DMS 273 treated with DMSO at 0.1 percent for 48 hours (cell line): ENCODE measurements at places on chromosomes 2 and 18.
A peak's percentile ranks its signal among the peaks of the same experiment; 100 is the strongest.

DNA sequence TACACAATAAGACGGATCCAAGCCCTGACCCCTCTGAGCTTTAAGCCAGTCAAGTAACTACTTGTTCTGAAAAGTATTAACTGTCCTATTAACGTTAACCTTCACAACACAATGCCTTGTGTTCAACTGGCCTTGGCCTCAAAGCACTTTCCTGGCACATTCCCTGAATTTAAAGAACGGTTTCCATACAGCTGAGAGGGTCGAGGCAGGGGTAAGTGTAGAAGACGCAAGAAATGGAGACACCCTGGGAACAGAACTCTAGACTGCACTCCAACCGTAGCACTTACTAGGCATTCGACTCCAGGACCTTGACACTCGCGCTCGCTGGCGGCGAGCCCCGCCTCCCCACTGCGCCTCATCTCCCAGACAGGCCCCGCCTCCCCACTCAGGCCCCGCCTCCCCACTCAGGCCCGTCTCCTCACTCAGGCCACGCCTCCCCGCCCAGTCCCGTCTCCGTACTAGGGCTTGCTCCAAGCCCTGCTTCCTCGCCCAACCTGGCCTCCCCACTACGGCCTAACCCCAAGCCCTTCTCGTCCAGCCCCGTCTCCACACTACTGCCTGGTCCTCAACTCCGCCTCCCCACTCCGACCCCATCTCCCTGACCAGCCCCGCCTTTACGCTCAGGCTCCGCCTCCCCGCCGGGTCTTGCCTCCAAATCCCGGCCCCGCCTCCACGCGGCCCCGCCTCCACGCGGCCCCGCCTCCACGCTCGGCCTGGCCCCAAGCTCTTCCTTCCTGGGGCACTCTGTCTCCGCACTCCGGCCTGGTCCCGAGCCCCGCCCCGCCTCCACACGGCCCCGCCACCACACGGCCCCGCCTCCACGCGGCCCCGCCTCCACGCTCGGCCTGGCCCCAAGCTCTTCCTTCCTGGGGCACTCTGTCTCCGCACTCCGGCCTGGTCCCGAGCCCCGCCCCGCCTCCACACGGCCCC, 887 bp upstream of the TMEM87B start:
- DNase-seq: peak; percentile 89

DNA sequence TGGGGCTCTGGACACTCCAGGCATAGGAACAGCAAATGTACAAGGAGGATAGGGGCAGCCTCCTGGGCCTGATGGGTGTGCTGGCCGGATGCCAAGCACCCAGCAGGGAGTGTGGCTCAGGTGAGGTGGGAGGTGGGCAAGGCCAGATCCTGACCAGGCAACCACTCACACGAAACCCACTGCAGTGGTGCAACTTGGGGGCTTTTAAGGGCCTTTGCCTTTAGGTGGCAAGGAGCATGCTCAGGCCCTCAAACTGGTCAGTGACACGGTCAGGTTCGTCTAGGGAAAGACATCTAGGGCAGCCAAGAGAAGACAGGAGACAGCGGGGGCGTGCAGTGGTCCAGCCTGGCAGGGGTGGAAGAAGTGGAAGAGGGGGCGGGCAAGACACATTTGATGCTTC, 18.4 kb upstream of the TEX51 start:
- DNase-seq: no peak

- DNase-seq: no peak
Measured at GRCh38 chr18:73244401-73244800, 376.6 kb upstream of the NETO1 start.

- DNase-seq: no peak
Measured at GRCh38 chr18:40907842-40908241, 1047.2 kb upstream of the PIK3C3 start.

- DNase-seq: no peak
Measured at GRCh38 chr2:224608104-224608503, 22.9 kb upstream of the CUL3 start.

DNA sequence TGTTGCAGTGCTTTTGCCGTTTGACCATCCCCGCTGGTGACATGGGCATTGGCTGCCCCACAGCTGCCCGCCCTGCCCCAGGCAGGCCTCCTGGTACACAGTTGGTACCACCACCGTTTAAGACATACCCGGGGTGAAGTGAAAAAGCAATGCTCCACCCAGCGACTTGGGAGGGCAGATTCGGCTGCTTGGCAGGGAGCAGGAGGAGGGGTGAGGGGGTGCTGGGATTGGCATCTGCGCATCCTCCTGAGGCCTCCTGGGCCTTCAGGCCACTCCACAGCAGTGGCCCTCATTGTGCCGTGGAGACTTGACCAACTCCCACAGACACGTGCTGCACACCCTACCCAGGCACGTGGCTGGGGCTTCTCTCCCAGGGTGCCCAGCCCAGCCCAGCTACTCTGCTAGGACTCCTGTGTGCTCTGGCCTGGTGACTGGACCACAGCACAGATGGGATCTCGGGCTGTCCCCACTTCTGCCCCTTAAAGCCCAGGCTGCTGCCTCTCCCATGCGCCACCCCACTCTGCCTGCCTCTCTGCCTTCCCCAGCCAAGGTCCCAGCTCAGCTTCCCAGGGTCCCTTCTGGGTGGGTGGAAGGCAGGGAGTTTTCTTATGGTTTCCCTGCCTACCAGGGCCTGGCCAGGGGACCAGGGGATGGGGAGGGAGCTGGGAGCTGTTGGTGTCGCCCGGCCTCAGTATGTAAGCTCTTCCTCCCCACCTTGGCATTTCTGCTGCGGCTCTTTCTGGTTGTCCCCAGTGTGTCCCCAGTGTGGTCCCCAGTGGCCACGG, 157.0 kb upstream of the HS6ST1 start:
- DNase-seq: no peak

DNA sequence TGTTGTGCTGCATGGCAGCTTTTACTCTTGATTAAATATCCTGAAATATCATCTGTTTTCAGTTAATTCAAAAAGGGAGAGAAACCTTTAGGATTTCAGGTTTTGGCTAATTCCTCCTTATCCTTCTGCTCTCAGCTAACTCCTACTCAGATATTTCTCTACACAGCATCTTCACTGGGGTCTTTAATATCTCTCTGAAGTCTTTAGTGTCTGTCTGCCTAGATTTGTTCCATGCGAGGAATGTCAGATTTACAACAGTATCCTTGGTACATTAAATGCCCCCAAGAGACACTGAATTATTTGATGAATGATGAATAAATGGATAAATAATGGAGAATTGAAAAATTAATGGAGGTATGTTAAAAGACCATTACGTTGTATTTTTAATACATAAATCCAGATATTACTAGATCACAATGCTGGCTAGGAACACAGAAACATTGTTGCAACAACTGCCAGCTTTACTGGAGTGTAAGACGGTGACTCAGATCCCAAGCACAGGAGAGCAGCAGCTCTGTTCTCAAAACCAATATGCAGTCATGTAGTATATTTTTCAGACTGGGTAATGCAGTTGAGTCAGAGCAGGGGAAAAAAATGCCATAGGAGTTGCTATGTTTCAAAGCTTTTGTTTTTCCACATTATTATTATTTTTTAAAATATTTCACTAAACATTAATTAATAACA, 388.0 kb upstream of the SYT4 start:
- DNase-seq: no peak

- no peak for DNase-seq
Measured at GRCh38 chr18:72868585-72869225, 918 bp upstream of the NETO1 start.

GRCh38 chr2:188129677-188130076, 162.0 kb upstream of the GULP1 start:
- DNase-seq: no peak

GRCh38 chr2:106097038-106098000, 96.8 kb downstream of the UXS1 start:
- no peak for DNase-seq

GRCh38 chr2:9975805-9976447, 24.4 kb downstream of the GRHL1 start:
- no peak for DNase-seq

DNA sequence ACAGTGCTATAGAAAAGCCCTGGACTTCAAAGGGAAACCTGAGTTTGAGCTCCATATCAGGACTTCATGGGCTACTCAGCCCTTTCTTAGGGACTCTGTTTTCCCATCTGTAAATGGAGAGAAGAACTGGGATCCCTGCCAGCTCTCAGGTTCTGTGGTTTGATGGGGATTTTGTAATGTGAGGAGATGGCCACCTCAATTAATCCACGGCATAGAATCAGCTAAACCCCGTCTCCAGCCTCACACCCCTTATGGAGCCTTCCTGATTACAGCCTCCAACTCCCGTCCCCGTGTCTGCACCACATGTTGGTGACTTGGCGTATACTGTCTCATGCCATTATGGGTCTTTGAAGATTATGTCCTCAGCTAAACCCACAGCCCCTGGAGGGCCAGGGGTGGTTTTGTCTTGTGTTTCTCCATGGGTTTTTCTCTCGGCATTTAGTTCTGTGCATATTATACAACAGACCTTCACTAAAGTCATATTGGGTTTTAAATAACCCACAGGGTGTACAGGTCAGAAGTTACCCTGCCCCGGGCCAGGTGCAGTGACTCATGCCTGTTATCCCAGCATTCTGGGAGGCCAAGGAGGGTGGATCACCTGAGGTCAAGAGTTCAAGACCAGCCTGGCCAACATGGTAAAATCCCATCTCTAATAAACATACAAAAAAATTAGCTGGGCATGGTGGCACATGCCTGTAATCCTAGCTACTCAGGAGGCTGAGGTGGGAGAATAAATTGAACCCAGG, 63.8 kb upstream of the PPP1CB start:
- no peak for DNase-seq
